ENCODE measurements at places on chromosomes 5 and 9.

DNA sequence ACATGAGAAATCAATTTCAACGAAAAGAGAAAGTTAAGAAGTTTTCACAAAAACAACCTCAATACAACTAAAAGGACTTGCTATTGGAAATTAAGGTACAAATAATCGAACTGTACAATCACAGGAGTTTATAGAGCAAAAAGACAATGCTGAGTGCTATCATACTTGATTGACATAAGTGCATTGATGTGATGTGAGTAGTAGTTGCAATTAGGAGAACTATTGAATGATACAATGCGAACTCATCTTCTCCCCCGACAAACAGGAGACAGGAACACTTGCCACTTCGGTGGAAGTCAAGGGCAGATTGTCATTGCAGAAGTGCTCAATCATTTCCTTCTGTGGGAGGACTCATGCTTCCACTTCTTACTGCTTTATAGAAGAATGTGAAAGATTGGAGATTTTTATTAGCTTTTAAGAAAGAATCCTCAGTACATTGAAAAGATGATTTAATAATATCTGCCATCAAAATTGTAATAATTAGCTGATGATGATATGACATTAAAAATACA is 276.6 kb upstream of the MPDZ start:
- no peak for DNase-seq

GRCh38 chr5:169837686-169838085 is 142.6 kb downstream of the INSYN2B start:
- DNase-seq: no peak

DNA sequence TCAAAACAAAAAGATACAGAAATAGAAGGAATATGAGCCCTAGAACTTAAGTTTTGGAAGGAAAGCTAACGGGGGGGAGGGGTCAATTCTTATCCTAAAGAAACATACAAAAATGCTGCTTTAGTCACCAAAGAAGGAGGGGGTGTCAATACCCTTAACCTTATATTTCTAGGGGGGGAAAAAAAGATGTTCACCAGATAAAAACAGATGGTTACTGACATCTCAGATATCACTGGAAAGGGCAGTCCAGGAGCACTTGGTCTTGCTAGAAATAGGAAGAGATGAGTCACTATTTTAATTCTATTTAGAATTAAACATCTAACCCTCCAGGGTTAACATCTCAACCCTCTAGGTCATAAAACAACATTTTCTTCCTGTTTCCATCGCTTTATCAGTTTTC is 1.7 kb downstream of the DIAPH1 start:
- no peak for DNase-seq

- no peak for DNase-seq
Observed at GRCh38 chr5:124342584-124342983, 403.9 kb downstream of the ZNF608 start.

DNA sequence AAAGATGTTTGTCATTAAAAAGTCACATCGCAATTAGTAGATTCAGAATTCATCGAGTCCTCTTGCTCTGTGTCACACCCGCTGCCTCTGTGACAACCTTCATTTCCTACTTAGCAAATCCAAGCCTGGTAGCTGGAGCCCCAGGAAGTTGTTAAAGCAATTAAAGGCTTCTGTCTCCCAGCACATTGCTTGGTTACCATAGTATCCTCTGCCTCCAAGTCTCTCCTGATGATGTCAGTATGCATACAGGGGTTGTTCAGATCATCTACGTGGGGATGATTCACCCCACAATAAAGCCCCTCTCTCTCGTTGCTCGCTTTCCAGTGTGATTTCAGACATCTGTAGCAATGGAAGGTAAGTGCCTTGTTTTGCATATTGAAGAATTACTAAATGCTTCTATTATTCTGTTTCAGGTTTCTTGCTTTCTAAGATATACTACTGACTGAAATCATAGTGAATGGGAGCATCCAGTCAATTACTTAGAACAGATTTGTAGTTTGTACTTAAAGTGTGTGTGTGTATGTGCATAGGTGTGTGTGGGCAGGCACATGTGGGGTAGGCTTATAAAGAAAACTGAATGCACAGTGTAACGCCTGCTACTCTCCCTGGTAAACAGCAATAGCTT is 52.9 kb downstream of the PAM start:
- DNase-seq: no peak

GRCh38 chr5:55720188-55720703 is 8.1 kb upstream of the SLC38A9 start:
- DNase-seq: no peak

DNA sequence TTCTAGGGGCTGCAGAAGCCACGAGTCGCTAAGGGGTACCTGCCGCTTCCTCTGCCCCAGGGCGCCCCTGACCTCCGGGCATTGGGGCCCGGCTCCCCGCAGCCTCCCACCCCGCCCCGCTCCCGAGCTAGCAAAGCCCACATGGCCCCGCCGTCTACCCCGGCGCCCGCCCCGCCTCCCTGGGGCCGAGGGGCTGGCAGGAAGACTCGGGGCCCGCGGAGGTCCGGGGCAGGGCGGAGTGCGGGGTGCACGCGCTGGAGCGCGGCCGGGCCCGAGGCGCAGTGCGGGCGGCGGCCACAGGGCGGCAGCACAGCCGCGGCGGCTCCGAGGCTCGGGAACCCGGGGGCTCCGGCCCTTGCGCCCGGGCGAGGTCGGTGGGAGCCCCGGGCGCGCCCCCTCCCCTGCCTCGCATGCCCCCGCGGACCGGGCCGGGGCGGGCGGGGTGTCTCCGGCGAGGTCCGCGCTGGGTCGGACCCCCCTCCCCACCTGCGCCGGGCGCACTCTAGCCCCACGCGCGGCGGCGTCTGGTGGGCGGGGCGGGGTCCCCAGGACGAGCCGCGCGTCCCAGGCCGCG is 6.7 kb downstream of the NRARP start:
- no peak for DNase-seq

DNA sequence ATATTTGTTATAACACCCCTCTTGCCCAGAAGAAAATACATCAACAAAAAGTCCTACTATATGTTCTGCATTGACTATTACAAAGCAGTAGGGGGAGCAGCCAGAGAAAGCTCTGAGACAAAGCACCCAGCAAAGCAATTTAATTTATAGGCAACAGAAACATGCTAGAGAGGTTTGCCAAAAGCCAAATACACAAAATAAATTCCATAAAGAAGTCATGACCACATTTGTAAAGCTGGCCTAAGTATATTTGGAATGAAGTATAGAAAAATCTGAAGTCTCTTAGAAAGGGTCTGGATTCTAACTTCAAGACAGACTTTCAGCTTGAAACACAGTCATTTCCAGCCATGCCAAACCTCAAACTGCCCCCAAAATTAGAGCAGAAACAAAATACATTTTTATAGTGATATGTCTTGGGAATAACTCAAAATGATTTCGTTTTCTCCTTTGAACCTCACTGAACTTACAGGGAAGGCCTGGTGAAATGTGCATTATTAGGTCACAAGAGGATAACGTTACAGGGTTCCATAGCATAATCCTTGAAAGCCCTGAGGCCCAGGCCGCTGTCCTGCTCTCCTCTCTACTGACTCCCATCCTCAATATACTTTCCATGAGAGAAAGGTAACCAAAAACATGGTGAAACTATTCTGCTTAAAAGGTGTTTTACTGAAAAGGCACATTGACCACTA is 451.8 kb downstream of the RAB3C start:
- DNase-seq: no peak

- no peak for DNase-seq
Observed at GRCh38 chr5:138949988-138950387, 74.9 kb upstream of the LRRTM2 start.

- DNase-seq: no peak
Observed at GRCh38 chr5:150305557-150305956, 2.9 kb upstream of the ARSI start.

DNA sequence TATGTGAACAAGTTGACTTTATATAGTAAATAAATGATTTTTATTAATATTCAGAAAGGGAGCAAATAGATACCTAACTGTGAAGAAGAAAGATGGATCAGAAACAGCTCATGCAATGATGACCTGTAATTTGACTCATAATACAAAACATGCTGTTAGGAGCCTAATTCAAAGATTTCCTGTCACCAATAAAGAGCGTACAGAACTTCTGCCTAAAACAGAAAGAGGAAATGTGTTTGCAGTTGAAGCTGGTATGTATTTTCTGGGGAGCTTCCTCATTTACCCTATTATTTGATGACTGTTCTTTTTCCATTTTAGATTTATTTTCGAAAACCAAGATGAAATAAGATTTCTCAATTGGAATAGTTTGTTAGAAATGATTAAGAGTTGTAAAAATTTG is 11.4 kb downstream of the YTHDC2 start:
- no peak for DNase-seq

DNA sequence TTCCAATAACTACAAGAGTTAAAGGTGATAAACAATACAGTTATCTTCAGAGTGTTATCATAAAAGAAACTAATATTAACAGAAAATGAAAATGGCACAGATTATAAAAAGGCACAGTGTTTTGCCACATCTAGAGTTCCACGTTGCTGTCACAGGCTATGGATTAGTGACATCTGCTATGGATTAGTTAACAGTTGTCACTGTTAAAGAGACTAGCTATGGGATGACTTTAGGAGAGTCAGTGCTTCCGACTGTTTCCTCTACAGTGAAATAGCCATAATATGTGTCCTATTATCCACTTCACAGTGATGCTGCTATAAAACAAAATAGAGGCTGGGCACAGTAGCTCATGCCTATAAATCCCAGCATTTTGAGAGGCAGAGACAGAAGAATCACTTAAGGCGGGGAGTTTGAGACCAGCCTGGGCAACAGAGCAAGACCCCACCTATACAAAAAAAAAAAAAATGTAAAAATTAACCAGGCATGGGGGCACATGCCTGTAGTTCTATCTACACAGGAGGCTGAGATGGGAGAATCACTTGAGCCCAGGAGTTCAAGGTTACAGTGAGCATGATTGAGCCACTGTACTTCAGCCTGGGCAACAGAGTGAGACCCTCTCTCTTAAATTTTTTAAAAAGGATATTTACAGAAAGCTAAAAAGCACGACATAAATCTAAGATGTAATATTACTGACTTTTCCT is 19.7 kb downstream of the MAPKAP1 start:
- no peak for DNase-seq

DNA sequence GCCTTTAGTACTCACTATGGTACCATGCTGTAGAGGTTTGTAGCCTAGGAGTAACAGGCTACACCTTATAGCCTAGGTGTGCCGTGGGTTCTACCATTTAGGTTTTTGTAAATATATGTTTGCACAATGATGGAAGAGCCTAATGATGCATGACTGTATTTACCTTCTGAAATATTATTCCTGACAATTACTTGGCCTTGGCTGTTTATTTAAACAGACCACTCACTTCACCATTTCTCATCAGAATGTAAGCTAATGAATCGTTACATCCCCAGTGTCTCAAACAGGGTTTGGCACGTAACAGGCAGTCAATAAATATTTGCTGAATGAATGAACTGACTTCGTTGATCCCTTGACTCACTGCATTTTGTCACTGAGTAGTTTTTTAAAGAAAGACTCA is 93.1 kb downstream of the MED27 start:
- DNase-seq: no peak

- no peak for DNase-seq
Observed at GRCh38 chr5:73838901-73839300, 212.9 kb downstream of the ARHGEF28 start.

DNA sequence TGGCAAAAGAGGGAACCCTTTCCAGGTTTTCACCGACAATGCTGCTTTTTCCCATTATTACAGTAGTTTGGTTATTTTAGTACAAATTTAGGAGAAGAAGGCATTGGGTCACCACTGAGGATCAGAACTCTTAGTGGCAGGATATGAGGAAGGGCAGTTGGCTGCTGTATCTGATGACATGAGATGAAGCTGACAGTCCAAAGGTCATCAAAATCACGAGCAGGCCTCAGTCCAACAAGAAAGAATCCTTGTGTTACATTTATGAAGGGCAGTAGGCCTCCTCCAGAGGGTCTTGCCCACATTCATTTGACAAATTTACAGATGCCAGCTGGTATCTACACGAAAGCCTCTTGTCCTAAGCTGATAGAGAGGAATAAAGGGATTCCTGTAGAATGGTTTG is 49.5 kb upstream of the COL15A1 start:
- no peak for DNase-seq

GRCh38 chr9:115046199-115046598 is 71.8 kb downstream of the TNC start:
- DNase-seq: no peak

DNA sequence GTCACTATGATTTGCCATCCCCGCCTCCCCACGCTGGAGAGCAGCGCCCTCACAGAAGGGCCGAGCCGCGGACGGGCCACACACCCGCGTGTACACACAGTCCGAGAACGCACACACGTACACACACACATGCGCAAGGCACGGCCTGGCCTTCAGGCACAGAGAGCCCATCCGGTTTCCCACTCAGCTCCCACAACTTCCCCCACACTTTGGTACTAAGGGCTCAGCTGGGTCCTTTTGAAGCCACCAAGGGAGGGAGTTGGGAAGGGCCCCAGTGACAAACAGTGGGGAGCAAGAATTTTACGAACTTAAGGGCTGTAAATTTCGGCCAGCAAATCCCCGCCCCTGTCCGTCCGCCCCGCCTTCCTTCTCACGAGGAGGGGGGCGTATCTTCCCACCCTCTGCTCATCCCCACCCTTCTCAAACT is 133.3 kb upstream of the HAND1 start:
- no peak for DNase-seq

DNA sequence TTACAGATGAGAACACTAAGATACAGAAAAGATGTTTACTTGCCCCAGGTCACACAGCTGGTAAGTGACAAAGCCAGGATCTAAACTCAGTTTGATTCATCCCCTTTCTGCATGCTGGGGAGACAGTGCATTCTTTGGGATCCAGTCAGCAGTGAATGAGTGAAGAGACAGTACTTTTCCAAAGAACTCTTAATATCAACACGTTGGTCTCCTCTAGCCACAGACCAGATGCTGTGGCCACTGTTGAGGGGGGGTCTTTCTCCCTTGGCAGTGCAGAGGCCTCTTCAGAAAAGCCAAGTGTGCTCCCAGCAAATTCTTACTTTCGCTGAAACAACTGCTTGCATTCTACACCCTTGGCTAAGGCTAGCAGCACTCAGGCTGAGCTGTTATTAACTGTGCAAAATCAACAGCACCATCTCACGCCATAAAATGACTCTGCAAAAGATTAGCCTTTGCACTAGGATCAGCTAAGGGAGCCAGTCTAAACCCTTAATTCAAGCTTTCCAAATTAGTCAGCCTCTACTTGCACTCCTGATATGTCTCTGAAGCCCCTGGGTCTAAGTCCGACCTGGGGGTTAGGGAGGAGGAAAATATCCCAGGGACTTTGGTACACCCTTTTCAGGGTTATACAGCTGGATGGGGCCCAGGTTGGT is 4.8 kb upstream of the TMEM171 start:
- peak; percentile 93 for DNase-seq
